Occipital lobe (tissue), 3 donors: ENCODE measurements at places on chromosomes 11 and 22. TPM values are rescaled to one million over a fixed set of nuclear protein-coding genes. Genes with fewer than 3 reads are reported as not detected.

The SYT7 gene
- 15.1 TPM for total RNA-seq

The TSGA10IP gene
- total RNA-seq, result not detected

The PRR33 gene
- not detected for total RNA-seq

The KRTAP5-3 gene
- total RNA-seq, result not detected

The AIFM3 gene
- 4.2 TPM for total RNA-seq

The PRR5L gene
- 3.1 TPM for total RNA-seq

The HBB gene
- 441 TPM for total RNA-seq

The MOB2 gene
- 13.7 TPM for total RNA-seq

The OR8D1 gene
- not detected for total RNA-seq

The TBX10 gene
- not detected for total RNA-seq
